ENCODE measurements at places on chromosomes 5 and 9.
A peak's percentile ranks its signal among the peaks of the same experiment; 100 is the strongest.

- DNase-seq, result peak; percentile 99
Observed at GRCh38 chr5:39526914-39527477, 102.2 kb upstream of the DAB2 start.

GRCh38 chr9:127426756-127427155 is 2.6 kb downstream of the ZNF79 start:
- DNase-seq, result no peak

DNA sequence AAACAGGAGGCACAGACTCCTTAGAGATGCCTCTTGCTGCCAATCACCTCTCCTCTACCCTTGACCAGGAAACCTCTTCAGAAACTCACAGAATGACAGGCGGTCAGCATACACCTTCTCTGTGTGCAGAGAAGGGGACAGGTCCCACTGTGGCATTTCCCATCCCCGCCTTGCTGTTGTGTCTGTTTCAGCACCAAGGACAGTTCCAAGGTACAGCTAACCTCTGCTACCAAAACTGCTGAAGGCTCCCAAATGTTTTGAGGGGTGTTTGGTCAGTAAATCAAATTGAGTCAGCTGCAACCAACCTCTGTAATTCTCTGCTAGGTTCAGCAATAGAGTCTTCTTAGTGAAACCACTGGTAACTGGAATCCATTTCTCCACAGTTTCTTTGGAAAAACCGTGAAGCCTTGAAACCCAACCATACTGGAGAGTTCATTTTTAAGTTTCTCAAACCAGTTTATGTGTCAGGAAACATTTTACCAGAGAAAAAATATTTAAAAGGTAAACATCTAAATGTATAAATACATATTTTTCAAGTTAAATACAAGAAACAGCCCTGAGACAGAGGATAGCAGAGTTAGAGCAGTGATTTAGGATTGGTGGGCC is 122.0 kb downstream of the DRD1 start:
- DNase-seq, result no peak

DNA sequence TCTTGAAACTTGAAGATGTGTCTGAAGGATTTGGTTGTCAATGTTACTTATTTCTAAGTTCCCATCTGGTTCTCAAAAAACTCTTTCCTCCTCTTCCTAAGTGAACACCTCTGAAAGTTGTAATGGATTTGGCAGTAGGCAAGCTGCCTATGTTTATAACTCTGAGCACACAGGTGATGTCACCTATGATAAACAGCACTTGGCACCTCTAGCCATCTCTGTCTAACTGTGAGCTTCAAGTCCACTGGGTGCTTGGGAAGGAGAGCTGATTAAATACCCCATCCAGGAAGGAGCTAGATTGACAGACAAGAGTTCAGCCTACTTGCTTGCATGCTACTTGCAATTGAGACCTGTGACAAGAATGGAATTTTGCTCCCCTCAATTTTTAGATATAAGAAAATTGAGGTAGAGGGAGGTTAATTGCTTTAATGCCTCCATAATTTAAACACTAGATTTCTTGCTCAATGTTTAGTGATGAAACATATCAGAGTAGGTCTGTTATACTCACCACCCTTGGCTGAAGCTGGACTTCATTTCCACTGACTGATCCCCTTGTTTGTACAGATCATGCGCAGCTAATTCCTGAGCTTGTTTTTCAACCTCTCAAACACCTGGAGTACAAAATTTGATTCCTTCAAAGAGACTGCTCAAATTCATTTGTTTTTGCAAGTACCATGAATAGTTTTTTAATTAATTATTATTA is 49.9 kb downstream of the PDE4D start:
- DNase-seq, result no peak

GRCh38 chr5:179955630-179956029 is 47.9 kb upstream of the TBC1D9B start:
- DNase-seq, result no peak

GRCh38 chr9:94855903-94856302 is 129.4 kb downstream of the AOPEP start:
- DNase-seq, result no peak

DNA sequence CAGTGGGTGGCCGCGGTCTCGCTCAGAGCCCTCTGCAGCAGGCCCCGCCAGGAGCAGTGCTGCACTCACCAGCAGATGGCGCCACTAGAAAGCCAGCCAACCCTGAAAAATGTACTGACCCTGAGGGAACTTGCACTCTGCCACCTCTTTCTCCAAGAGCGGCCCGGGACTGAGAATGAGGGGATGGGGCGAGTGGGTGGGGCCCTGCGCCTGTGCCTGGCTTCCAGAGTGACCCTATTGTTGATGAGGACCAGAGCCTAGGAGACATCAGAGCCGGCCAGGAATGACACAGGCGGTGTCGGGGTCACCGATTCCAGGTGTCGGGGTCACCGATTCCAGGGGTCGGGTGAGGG is 2.9 kb upstream of the IL17B start:
- peak; percentile 19 for DNase-seq

- DNase-seq, result no peak
Observed at GRCh38 chr5:77011498-77011897, 18.7 kb upstream of the AGGF1 start.

- DNase-seq, result no peak
Observed at GRCh38 chr5:36717131-36717695, 110.8 kb downstream of the SLC1A3 start.

- no peak for DNase-seq
Observed at GRCh38 chr5:149160291-149160787, 19.0 kb downstream of the ABLIM3 start.

- DNase-seq, result no peak
Observed at GRCh38 chr5:66353186-66353585, 209.1 kb downstream of the SREK1 start.

DNA sequence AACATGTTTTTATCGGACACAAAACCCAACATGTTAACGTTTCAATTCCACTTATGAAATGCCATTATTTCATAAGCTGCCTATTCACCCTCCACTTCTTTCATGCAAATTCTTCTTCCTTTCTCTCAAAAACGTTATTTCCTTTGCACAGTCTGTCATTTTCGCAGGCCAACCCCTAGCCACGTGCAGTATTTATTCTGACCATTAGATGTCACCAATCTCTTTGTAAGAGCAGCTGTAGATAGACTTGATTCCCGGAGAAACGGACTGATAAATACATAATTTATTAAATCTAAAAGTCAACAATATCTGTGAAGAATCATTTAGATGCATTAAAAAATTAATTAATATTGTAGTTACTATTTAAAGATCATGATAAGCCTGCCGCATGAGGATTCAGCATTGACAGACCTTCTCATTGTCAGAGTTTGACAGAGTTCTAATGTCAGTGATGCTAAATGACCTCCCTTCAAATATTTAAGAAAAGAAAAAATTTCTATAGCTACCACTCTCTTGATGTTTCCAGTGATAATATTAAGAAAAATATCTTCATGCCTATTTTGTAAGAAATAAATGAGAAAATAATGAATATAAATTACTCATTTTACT is 933.6 kb downstream of the CDH12 start:
- peak; percentile 0 for DNase-seq

DNA sequence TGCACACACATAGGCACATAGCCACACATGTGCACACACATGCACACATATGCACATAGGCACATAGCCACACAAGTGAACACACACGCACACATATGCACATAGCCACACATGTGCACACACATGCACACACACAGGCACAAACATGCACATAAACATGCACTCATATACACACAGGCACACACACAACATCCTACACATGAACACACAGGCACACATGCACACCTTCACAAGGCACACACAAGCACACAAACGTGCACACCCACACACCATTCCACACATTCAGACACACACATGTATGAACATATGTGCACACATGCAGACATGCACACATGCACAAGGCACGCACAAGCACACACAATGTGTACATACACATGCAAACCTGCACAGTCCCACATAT is 484.7 kb downstream of the IRX1 start:
- DNase-seq, result no peak

DNA sequence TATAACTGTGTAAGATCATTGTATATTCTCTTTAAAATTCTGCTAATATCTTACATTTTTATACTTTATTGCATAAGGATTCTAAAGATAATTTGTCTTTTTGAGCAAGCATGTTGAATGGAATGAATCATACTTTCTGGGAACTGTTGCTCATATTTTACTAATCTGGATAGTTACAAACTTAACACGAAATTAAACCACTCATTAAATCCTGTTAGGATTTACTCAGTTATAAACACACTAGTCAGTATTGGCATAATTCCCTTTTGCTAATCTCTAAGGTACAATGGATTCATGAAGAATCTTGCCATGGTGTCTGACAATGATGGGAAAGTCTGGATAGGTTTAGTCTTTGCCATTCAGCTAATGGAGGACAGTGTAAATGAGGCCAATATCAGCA is 338.1 kb upstream of the SMC2 start:
- DNase-seq, result no peak

GRCh38 chr5:133635051-133635450 is 22.7 kb upstream of the FSTL4 start:
- no peak for DNase-seq

DNA sequence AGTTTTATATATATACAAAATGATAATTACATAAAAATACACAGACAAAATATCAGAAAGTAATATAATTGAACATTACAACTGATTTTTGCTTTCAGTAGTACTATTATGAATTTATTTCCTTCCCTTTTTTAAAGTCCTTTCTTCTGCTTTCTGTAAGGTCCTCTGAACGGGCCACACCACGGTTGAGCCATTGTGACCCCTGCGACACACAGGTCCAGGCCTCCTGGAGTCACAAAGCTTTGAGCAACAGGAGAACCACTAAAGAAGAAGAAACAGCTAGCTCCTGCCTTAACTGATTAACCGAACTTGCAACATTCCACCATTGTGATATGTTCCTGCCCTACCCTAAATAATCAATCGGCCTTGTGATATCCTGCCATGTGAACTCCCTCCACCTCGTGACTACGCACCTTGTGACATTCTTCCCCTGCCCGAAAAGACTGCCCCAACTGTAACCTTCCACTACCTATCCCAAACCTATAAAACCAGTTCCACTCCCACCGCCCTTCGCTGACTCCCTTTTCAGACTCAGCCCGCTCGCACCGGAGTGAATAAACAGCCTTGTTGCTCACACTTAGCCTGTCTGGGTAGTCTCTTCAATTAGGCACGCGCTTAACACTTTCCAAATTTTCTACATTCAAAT is 375.0 kb upstream of the RFX3 start:
- no peak for DNase-seq

DNA sequence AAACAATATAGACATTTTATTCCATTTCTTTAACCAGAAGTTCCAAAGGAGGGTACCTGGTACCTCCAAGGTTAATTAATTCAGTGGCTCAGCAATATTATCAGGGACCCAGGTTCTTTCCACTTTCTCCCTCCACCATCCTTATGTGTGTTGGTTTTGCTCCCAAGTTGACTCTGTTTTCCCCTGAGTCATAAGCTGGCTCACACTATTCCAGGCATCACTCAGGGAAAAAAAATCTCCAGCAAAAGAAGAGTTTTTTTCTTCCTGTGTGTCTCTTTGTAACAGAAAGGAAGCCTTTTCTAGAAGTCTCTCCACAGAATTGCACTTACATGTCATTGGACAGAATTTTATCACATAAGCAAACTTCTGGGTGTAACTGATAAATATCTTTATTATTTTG is 31.2 kb upstream of the GALNT10 start:
- DNase-seq, result no peak

DNA sequence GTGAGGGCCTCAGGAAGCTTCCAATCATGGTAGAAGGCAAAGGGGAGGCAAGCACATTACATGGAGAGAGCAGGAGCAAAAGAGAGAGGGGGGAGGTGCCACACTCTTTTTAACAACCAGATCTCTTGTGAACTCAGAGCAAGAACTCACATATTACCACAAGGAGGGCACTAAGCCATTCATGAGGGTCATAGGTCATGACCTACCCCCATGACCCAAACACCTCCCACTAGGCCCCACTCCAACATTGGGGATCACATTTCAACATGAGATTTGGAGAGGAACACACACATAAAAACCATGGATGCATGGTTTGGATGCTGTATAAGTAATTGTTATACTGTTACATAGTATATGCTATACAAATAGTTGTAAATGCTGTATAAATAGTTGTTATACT is 17.5 kb downstream of the POLK start:
- no peak for DNase-seq

DNA sequence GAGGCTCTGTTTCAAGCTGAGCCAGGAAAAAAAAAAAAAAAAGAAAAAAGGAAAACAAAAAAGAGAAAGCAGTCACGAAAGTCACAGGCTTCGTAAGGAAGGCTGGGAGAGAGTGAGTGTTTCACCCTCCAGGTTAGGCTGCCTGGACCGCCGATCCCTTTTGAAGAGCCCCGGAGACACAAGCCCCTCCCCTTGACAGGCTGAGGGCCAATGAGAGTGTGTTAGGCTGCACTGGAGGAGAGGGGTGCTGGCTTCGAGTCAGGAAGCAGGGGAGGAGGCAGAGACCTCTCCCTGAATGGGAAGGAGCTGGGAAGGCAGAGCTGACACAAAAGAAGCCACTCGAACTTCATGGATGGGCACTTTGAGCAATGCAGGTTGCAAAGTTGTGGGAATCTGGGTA is at the start of gene NMUR2:
Gene NMUR2, minus strand, starts transcription at position 135 of the 400 bp plus-strand sequence. CDS start 166 bp downstream, outside the sequence.
- no peak for DNase-seq

Data from pulmonary artery endothelial cell (primary cell).